ENCODE measurements at places on chromosomes 2 and 18. TPM values are rescaled to one million over a fixed set of nuclear protein-coding genes. Genes with fewer than 3 reads are reported as not detected.

TACR1 gene
- 0.10 TPM for total RNA-seq

EFHD1 gene
- not detected for total RNA-seq

CROCC2 gene
- total RNA-seq: not detected

LIMS4 gene
- total RNA-seq: 0.49 TPM

ASPRV1 gene
- total RNA-seq: 0.53 TPM

SERPINB2 gene
- 12.5 TPM for total RNA-seq

POMC gene
- 6.2 TPM for total RNA-seq

BAZ2B gene
- 32.1 TPM for total RNA-seq

EHBP1 gene
- 25.1 TPM for total RNA-seq

TOGARAM2 gene
- not detected for total RNA-seq

LYG2 gene
- total RNA-seq: not detected

KCNK3 gene
- 0.13 TPM for total RNA-seq

PRSS56 gene
- not detected for total RNA-seq

MARCHF4 gene
- total RNA-seq: not detected

DNA sequence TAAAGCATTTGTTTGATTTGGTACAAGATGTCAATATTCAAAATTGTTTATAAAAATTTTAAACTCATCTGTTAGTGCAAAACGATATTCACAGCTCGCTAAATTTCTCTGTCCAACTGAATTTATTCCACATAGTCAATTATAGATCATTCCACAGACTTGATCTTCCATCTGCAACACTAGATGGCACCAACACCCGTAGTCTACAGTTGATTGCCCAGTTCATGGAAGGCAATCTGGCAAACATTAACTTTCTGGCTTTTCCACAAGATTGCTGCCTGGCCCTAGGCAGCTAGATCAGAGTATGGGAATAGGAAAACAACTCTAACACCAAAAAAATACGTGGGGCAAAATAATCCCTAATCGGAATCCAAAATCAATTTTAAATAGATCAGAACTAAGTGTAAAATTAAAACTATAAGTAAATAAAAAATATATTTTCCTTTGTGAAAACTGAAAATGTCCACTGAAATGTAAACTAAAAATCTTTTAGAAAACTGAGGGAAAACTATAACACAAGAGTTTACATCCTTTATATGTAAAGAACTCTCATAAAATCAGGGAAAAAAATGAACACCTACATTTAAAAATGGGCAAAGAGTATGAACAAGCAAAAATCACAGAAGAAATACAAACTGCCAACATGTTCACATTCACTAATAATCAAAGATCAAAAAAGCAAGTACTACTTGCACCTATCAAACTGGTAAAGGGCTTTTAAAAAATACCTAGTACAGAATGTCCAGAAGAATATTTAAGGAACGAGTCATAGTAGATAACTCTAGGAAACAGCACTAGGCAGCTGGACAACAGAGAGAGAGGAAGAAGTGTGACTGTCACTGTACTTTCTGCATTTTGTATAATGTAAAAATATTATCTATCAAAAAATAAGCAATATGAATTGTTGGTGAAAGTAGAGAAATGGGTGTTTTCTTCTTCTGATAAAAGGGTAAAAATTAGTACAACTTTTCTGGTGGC, 35.0 kb downstream of the RTN4 start:
- DNase-seq: no peak

- no peak for DNase-seq
These were observed 2.2 kb downstream of the ONECUT2 start for GRCh38 chr18:57437402-57437765.

DNA sequence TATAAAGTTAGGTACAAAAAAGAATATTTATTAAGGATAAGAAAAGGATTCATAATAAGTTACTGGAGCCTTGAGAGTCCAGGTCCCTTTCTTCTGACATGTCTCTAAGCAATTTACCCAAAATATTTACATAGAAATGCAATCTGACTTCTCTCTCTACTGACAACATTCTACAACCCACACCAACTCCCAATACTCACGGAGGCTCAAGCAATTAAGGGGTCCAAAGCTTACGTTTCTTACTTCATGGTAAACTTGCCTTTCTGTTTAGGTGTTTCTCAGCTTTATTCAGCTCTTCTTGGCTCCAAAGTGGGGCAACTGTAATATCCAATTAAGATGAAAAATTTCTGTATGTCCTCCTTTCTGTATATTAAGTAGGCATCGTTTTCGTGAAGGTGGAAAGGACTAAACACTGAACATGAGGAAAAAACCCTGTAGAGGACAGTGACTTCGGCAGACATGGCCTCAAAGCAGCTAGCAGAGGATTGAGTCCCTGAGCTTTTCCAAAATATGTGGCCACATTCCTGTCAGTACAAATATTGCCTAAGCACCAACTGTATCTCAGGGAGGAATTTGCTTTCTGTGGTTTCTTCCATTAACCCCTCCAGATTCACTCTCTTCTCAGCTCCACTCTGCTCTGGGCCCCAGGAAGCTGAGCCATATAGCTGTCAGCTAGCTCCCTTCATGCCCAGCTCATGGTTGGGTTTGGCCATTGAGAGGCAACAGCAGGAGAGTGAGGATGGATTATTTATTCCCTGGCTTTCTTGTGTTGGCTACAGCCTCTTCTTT, 67.9 kb upstream of the GLS start:
- no peak for DNase-seq

DNA sequence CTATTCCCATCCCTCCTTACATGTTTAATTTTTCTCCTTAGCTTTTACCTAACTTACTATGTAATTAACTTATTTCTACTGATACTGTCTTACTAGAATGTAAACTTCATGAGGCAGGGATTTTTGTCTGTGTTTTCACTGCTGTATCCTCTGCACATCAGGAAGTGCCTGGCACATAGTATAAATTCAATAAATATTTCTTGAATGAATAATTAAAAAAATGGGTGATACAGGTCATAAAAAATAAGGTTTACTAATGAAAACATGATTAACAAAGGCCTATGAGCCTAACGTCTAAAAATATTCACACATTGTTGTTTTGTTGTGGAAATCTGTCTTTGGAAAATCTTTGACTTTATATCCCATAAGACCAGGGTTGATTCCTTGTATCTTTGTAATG, 4.5 kb downstream of the RBKS start:
- DNase-seq: no peak

DNA sequence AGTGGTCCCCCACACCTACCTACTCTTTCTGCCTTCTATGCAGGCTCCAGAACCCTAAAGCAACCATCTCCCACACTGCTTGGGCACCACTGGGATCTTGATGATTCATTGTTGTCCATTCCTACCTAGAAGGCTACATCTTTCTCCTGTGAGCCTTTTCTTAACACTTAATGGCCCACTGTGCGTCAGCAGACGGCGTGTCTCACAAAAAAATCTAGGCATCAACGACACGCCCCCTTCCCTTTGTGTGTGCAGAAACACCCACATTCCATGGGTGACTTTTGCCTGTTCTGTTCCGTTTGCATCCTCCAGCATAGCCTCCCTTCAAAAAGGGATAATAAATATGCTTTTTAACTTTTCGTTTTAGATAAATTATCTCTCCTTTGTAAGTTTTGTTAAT, 99.7 kb upstream of the CYRIA start:
- no peak for DNase-seq

DNA sequence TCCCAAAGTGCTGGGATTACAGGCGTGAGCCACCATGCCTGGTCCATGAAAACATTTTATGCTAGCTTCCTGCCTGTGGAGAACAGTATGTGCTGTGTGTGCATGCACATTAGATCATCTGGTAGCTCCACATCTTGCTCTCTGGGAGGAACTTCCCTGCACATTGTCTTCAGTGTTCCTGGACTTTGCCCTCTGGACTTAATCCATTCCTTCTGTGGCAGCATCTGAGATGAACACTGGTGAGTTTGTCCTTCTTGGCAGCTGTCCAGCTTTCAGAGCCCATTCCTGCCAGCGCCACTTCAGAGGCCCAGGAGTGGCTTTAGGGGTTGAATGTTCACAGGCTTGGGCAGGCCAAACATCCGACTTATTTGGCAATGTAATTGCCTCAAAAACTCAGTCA, 65.2 kb downstream of the POU3F3 start:
- DNase-seq: no peak

DNA sequence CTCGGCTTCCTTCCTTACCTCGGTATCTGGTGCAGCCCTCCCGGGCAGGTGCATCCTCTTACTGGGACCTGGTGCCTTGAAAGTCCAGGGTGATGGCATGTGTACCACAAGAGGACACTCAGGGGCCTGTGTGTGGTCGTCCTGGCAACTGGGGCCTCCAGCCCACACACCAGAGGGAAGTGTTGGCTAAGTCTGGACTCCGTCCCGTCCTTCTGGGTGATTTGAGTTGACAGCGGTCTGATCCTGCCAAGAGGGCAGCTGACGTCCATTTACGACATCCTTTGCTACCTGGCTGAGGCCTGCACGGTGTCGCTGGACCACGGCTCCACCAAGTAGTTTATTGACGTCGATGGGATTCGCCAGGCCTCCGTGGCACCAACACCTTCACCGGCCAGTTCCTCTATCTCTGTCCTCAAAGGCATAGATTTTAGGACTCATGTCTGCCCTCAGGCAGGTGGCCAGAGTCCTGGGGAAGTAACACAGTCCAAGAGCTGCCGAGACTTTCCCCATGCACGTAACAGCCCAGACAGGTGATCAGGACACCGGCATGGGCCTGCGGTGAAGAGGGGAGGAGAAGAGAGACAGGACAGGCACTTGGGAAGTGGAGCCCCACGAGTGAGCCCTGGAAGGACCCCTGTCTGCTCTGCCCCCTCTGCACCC, 186.0 kb upstream of the HDAC4 start:
- DNase-seq: no peak

- no peak for DNase-seq
These were observed 39.7 kb downstream of the SMAD7 start for GRCh38 chr18:48910972-48911545.

- DNase-seq: no peak
These were observed 313.2 kb downstream of the RND3 start for GRCh38 chr2:150174056-150174805.

DNA sequence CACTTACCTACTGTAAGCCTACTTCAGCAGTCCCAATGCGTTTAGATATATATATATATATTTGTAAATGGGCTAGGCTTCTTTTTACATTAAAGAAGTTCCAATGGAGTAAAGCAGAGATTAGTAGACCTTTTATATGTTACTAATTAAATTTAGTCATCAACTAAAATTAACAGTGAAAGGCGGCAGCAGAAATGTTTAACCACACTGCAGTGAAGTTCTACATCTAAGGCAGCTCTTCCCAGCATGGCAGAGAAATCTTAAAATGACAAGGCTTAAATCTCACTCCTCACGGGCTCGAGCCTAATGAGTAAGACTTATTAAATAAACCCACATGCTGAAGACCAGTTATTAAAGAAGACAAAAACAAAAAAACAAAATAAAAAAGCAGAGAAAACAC, 19.1 kb upstream of the KANSL1L start:
- DNase-seq: no peak

DNA sequence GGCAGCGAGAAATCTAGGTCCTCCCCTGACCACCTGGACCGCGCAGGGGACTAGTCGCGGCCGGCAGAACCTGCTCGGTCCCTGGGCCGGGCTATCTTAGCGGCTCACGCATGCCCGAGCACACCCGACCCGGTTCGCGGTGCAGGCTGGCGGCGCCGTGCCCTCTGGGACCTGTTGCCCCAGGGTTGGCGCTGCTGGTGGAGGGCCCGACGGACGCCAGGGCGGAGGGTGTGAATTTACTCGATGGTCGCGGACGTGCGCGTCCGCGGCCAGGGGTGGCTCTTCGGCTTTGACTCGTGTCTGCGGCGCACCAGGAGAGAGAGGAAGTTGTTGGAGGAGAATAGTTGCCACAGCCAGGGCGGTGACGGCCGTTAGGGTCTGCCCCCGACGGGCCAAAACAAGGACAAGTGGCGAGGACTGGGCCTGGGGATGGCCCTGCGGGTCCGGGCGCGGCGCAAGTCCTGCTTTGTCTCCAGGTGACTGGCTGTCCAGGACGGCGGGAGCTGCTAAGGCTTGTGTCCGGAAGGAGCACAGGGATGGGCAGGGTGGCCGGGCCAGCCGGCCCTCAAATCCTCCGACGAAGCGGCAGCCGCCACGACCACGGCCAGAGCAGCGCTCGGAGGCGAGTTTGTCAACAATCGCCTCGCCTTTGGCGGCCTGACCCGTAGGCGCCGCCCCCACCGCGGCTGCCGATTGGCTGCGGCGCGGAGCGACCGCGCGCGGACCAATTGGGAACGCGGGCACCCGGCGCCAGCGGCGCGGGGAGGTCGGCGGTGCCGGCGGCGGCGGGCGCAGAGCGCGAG, 1.3 kb downstream of the BCL2L11 start:
- DNase-seq: no peak

DNA sequence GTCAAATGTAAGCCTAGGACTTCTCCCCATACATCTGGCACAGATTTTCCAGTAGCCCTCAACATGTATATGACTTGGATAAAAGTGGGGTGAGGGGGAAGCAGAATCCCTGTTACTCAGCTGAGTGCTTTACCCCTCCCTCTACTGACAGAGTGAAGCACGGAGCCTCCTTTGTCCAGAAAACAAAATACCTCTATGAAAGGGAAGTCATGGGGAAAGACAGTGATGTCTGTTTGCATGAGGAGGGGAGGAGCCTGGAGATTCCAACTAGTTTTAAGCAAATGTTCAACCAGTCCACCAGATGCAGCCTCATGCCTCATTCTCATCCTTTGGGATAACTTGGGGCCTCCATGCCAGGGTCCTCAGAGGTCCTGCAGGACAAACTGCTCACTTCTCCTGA, 203.9 kb downstream of the SMAD2 start:
- no peak for DNase-seq

DNA sequence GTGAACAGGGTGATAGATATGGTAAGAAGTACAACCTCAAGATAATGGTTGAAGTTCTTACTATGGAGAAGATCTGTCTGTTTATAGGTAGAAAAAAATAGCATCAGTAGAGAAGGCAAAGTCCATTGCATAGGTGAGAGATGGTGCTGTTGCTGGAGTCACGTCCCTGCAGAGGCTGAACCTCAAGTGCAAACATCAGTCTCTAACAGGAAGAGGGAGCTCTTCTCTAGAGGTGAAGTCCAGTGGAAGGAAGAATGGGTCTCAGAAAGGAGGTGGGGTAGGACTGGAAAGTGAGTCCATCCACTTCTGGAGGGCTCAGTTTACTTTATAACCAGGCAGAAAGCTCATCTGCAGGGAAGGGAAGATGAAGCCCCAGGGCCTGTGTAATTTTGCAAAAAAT, 337.7 kb downstream of the MEIS1 start:
- no peak for DNase-seq

DNA sequence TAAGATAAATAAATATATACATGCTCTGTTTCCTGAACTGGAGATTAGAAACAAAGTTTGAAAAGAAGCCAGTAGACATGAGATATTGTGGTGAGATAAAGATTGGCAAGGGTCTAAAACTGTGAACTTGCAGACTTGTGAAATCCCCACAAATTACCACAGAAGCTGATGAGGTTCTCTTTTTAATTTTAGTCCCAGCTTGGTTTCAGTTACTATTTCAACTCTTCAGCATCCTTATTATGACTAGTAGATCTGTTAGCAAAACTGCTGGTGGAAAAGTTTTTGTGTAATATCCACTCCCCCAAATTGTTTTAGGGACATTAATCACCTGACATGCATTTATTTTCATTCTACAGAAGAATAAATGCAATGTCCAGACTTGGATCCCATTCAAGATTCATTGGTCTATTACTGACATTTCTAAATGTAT, 20.8 kb downstream of the RASGRP3 start:
- peak; percentile 92 for DNase-seq

- DNase-seq: no peak
These were observed 51.1 kb downstream of the SMAD7 start for GRCh38 chr18:48899558-48900174.

- DNase-seq: no peak
These were observed 43.3 kb upstream of the SERPINB2 start for GRCh38 chr18:63844254-63844653.
